Calu3 (cell line): ENCODE measurements at places on chromosomes 7 and 10. TPM values are rescaled to one million over a fixed set of nuclear protein-coding genes. Genes with fewer than 3 reads are reported as not detected.
A peak's percentile ranks its signal among the peaks of the same experiment; 100 is the strongest.

Gene ERVW-1
- total RNA-seq, result not detected in 2 replicates

Gene CROT
- total RNA-seq, result 7.3 and 9.1 TPM in 2 replicates

Gene RBM20
- total RNA-seq, result 0.07 TPM in 1 of 2 replicates, not detected in the other

Gene ATG9B
- 7.9 and 17.7 TPM in 2 replicates for total RNA-seq

Gene CNOT4
- total RNA-seq, result 21.9 and 26.0 TPM in 2 replicates

Gene AP5Z1
- 66.1 and 70.7 TPM in 2 replicates for total RNA-seq

Gene NUTM2E
- total RNA-seq, result not detected in 2 replicates

Gene DKK1
- 122 and 145 TPM in 2 replicates for total RNA-seq

Gene TUBAL3
- not detected in 2 replicates for total RNA-seq

Gene MYL7
- not detected in 2 replicates for total RNA-seq

Gene CHN2
- total RNA-seq, result 9.7 and 12.4 TPM in 2 replicates

Gene C7orf57
- 0.24 and 0.33 TPM in 2 replicates for total RNA-seq

Gene OR6B1
- total RNA-seq, result not detected in 2 replicates

GRCh38 chr10:43126759-43127424, 11.4 kb upstream of the CSGALNACT2 start:
- H3K27ac ChIP-seq, result no peak overlapping the region
- no peaks in the 10 kb centered on the region for H3K4me1 ChIP-seq
- H3K4me3 ChIP-seq, result no peak overlapping the region

DNA sequence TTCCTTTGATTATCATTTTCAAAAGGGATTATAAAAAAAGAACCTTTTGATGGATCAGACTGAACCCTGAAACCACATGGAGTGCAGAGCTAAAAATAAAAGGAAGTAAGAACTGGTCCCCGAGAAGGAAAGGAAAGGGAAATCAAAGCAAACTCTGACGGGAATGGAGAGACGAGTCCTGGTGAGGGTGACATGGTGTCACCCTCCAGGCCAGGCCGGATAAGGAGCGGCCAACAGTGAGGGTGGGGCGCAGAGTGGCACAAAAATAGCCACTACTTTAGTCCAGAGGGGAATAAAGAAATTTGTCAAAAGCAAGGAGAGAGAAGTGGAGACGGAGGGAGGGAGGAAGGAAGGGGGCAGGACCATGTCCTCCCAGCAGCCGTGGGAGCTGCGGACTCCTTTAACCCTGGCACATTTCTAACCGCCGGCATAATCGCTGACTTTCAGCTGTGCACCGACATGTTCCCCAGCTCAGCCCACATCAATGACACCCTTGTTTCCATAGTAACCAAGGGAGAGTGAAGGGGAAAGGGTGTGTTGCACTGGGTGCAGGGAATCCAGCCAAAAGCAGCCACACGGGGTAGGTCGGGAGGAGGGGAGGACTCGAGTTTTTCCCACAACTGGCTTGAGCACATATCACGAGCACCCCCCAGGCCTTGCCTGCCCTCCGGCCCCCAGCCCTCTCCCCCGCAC, 29.7 kb downstream of the TRIM8 start:
- H3K27ac ChIP-seq, result no peak overlapping the region
- no peak for DNase-seq
- H3K4me1 ChIP-seq, result peaks cover 10% of the 10 kb centered on the region
- peak overlapping the region; percentile 3 for H3K4me3 ChIP-seq
- peaks cover 12% of the 10 kb centered on the region for H3K27me3 ChIP-seq

DNA sequence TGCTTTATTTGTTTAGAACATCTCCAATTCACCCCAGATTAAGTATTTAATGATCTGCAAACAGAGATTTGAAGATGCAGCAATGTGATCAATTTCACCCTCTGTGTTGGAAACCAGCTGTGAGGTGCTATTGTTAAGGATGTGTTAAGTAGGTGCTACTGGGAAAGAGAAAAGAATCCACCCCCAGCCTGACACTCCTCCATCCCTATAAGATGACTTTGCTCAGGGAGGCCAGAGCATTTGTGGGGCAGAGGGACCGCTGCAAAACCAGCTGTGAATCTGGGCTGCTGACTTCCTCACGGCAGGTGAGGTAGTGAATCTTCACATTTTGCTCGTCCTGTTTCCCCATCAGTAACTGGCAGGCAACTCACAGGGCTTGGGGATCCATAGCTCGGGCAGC, 297.5 kb downstream of the GFRA1 start:
- H3K4me1 ChIP-seq, result no peaks in the 10 kb centered on the region
- H3K36me3 ChIP-seq, result no peaks in the 10 kb centered on the region
- H3K27ac ChIP-seq, result no peak overlapping the region
- H3K27me3 ChIP-seq, result peaks cover 16% of the 10 kb centered on the region
- no peak overlapping the region for H3K4me3 ChIP-seq

GRCh38 chr7:74401137-74401859, 52.4 kb upstream of the GTF2IRD1 start:
- peak; percentile 71 for DNase-seq
- H3K36me3 ChIP-seq, result peaks cover 25% of the 10 kb centered on the region
- H3K4me3 ChIP-seq, result no peak overlapping the region
- H3K27me3 ChIP-seq, result no peaks in the 10 kb centered on the region
- H3K4me1 ChIP-seq, result no peaks in the 10 kb centered on the region

DNA sequence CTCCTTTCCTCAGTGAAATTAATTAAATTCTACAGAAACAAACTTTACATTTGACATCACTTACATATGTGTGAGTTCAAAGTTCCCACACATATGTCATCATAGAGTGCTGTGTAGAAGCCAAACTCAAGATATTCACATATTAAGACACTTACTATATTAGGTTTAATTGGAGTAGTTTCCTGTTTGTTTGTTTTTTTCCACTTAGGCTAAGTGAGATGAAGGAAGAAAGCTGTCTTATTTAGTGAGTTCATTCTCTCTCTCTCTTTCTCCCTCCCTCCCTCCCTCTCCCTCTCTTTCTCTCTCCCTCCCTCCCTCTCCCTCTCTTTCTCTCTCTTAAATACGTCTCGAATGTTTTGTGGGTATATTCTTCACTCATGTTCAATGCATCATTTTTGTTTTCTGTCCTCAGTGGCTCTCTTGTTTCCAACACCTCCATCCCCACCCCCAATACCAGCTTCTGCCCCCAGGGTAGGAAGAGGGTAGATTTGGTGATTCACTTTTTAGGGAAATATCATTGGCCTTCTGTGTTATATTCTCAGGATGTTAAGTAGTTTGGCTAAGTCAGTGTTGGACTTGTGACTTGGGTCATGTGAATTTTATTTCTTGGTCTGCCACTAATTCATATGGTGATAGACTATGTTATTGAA, 262.0 kb downstream of the FRMD4A start:
- H3K4me1 ChIP-seq, result peaks cover 5% of the 10 kb centered on the region
- H3K4me3 ChIP-seq, result no peak overlapping the region
- H3K27me3 ChIP-seq, result peaks cover 40% of the 10 kb centered on the region
- no peaks in the 10 kb centered on the region for H3K36me3 ChIP-seq
- H3K27ac ChIP-seq, result no peak overlapping the region

- H3K4me3 ChIP-seq, result no peak overlapping the region
- no peak for DNase-seq
- H3K27ac ChIP-seq, result no peak overlapping the region
These were observed 44.0 kb downstream of the TMEM26 start for GRCh38 chr10:61409157-61409556.

GRCh38 chr10:15801147-15801546, 59.2 kb downstream of the MINDY3 start:
- no peaks in the 10 kb centered on the region for H3K27me3 ChIP-seq
- H3K4me1 ChIP-seq, result no peaks in the 10 kb centered on the region
- H3K4me3 ChIP-seq, result no peak overlapping the region
- H3K36me3 ChIP-seq, result no peaks in the 10 kb centered on the region

- H3K27ac ChIP-seq, result no peak overlapping the region
- H3K4me1 ChIP-seq, result peaks cover 12% of the 10 kb centered on the region
- no peak overlapping the region for H3K4me3 ChIP-seq
- H3K27me3 ChIP-seq, result no peaks in the 10 kb centered on the region
- peak; percentile 53 for DNase-seq
- no peaks in the 10 kb centered on the region for H3K36me3 ChIP-seq
These were observed 93.7 kb downstream of the EPC1 start for GRCh38 chr10:32253276-32253675.

GRCh38 chr7:157267956-157268355, 68.8 kb upstream of the DNAJB6 start:
- H3K4me1 ChIP-seq, result no peaks in the 10 kb centered on the region
- DNase-seq, result no peak
- peaks cover 69% of the 10 kb centered on the region for H3K36me3 ChIP-seq
- no peak overlapping the region for H3K4me3 ChIP-seq

- no peaks in the 10 kb centered on the region for H3K27me3 ChIP-seq
- H3K4me1 ChIP-seq, result peaks cover 11% of the 10 kb centered on the region
- peak overlapping the region; percentile 59 for H3K4me3 ChIP-seq
- H3K36me3 ChIP-seq, result no peaks in the 10 kb centered on the region
These were observed 129.1 kb upstream of the PPP1R3A start for GRCh38 chr7:114047889-114048288.

DNA sequence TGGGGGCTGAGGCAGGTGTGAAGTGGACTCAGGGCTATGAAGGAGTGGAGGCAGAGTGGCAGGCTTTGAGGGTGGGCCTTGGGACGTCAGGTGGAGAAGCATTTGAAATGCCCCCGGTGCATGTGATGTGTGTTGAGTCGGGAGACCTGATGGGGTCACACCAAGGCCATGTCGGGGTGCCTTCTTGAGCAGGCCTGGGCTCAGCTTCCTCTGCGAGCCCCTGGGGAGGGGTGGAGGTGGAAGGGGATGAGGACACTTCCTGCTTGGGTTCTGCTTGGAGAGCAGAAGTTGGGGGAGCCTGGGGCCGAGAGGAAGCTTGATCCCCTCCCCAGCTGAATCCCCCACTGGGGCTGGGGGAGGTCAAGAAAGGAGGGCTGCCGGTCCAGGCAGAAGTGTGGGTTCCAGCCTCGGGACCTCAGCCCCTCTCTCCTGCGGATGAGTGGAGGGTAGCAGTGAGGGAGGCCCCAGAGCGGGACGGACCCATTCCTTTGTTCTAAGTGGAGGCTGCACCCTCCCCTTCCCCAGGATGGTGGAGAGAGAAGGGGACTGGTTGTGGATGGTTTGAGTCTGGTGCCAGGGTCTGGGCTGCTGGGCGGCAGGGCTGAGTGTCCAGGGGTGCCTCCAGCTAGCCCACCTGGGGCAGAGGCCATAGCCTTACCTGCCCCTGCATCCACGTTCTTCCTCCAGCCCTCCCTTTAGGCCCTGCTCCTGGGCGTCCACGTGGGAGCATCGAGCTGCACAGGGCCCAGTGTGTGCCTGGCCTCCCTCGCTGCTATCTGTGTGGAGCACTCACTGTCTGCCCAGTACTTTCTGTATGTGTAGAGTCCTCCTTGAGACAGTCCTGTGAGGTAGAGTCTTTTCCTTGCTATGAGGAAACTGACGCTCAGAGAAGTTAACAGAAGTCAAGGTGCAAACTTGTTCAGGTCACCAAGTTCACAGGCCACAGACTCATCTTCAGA, 36.7 kb downstream of the PRF1 start:
- no peaks in the 10 kb centered on the region for H3K4me1 ChIP-seq
- no peak overlapping the region for H3K4me3 ChIP-seq
- H3K36me3 ChIP-seq, result no peaks in the 10 kb centered on the region
- no peak for DNase-seq
- no peak overlapping the region for H3K27ac ChIP-seq

GRCh38 chr10:119395280-119396007, 147.1 kb downstream of the RGS10 start:
- H3K4me1 ChIP-seq, result no peaks in the 10 kb centered on the region
- no peak overlapping the region for H3K27ac ChIP-seq
- DNase-seq, result no peak
- H3K4me3 ChIP-seq, result no peak overlapping the region
- no peaks in the 10 kb centered on the region for H3K27me3 ChIP-seq
- no peaks in the 10 kb centered on the region for H3K36me3 ChIP-seq

DNA sequence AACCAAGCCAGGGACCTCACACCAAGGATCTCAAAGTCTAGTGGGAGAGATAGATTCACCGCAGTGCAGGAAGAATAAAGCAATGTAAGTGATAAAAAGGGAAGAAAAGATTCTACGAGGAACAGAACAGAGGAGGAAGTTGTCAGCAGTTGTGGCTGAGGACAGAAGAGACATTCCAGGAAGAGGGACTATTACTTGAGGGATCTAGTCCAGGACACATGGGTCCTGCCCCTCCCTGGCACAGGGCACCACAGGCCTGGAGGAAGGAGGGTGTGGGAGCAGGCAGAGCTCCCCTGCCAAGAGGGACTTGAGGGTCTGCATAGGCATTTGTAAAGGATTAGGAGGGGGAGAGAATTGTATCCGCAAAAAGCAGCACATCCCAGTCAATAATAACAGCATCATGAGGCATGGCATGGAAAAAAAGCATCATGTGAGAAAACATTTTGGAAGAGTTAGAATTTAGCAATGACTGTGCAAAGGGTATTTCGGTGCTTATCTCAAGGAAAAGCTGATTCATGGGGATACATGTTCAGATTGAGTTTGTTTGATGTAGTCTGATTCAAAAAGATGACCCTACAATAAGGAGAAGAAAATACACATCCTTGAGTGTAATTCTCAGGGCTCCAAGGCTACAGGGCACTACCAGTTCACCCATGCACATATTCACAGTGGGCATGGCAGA, 12.7 kb downstream of the C10orf71 start:
- H3K27ac ChIP-seq, result no peak overlapping the region
- peaks cover 66% of the 10 kb centered on the region for H3K27me3 ChIP-seq
- DNase-seq, result no peak
- no peaks in the 10 kb centered on the region for H3K4me1 ChIP-seq
- H3K36me3 ChIP-seq, result no peaks in the 10 kb centered on the region
- H3K4me3 ChIP-seq, result no peak overlapping the region

DNA sequence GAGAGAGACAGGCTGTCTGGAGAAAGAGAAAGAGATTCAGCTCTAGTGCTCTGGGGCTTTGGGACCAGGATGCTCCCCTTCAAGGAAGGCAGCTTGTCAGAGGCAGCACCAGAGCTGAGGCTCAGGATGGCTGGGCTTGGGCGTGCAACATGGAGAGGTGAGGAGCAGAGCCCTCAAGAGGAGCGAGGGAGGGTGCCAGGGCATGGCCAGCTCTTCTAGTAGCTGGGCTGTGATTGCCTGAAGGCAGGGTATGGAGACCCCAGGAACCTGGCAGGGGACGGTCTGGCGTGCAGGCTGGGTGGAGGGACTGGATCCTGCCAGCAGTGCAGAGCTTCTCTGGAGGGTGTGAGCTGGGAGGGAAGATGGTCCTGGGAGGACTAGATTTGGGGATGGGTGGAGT, 40.2 kb downstream of the ANTXRL start:
- H3K27ac ChIP-seq, result no peak overlapping the region
- H3K4me3 ChIP-seq, result no peak overlapping the region
- no peaks in the 10 kb centered on the region for H3K36me3 ChIP-seq
- peaks cover 14% of the 10 kb centered on the region for H3K4me1 ChIP-seq
- peaks cover 58% of the 10 kb centered on the region for H3K27me3 ChIP-seq

- no peak overlapping the region for H3K27ac ChIP-seq
- no peaks in the 10 kb centered on the region for H3K36me3 ChIP-seq
- no peaks in the 10 kb centered on the region for H3K27me3 ChIP-seq
- H3K4me3 ChIP-seq, result no peak overlapping the region
- H3K4me1 ChIP-seq, result no peaks in the 10 kb centered on the region
These were observed 176.6 kb downstream of the PIP4K2A start for GRCh38 chr10:22537810-22538209.
